ENCODE measurements at places on chromosomes 5 and 9.

GRCh38 chr9:90946982-90947381, 145.4 kb downstream of the SYK start:
- no peak for DNase-seq

DNA sequence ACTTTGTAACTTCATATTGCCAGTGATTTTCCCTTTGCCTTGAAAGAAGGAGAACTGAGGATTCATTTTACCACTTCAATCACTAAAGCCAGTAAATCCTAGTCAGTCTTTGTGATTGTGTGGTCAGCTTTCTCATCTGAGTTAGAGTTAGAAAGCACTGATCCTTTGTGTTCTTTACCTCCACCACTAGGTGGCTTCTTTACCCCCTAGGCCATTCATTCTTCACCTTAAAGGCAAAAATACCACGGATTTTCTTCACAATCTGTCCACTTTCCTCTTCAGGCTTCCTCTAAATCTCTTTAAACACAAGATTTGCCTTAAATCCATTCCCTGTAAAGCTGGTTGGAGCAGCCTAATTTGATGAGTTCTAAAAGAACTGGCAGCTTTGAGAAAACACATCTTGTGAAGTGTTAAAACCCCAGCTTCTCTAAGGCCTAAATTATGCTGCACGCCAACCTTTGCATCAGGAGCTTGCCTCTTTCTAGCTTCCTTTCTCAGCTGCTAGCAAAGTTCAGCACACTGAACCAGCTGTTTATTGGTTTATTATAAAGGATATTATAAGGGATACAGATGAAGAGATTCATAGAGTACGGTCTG, 20.4 kb downstream of the BDP1 start:
- no peak for DNase-seq

DNA sequence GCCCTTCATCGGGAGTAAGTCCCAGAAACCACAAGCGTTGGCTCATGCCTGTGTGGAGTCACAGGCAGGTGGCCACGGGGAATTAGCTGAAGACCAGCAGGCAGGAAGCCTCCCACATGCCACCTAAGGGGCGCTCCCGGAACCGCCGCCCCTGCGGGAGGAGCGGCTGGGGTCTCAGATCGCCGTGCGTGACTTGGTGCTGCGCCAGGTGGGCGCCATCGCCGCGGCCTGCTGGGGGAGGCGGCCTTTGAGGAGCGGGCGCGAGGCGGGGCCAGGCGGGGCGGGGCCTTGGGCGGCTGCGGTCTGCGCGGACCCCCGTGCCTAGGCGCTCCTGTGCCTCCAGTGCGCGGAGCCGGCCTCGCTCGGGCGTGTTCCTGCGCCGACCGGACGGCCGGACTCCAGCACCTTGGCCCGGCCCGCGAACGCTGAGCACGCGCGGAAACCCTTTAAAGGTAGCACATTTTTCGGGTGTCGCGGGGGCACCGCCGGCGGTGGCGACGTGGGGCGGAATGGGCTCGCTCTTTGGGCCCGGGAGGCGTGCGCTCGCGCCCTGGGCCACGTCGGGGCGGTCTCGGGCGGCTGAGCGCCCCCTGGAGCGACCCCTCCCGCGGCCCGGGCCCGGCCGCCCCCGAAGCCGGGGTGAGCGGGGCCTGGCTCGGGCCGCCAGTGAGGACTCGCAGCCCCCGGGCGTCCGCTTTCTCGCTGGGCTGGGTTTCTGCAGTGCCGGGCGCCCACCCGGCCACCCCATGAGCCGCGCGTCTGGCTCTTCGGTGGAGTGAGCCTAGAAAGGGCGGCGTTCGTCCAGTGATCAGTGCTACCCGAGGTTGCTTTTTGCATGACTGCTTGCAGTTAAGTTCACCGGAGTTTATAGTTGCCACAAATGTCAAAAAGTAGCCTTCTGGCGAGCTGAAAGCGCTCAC, 24.5 kb downstream of the LECT2 start:
- DNase-seq: no peak

DNA sequence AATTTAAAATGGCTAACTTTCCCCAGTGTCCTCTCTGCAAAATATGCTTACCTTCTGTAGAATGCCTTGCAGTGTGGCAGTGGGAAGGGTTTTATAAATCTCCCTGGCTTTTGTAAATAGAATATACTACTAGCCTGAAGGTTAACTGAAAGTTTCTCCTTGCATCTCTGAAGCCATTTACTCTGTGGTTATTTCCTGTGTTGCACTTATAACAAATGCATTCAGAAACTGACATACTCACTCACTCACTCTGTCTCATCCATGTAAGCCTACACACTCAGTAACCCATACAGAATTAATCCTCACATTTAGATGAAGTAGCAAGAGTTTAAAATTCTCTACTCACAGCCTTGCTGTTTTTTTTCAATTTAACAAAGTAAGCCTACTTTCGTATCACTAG, 87.1 kb upstream of the SH3GL2 start:
- DNase-seq: no peak

- peak; percentile 89 for DNase-seq
Measured at GRCh38 chr9:128127568-128127989, at the start of gene PTGES2. TSS of gene PTGES2 (minus strand) at chr9:128127729. CDS start at chr9:128127717, 12 bp downstream.

GRCh38 chr9:123089040-123089439, 55.6 kb downstream of the GPR21 start:
- DNase-seq: no peak

DNA sequence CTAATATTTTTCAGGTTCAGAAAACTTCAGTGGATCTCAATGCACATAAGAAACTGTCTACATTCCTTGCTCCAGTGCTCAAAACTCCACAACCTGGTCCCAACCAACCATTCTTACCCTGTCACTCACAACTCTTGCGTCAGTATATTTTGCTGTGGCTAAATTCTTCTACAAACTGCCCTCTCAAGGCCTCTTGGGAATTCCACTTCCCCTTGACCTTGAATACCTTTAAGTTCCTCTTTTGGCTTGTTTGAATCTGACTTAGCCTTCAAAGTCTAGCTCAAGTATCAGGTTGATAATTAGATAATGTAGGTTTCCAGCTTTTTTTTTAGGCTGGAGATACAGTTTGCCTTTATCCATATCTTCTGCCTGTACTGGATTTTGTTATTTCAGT, 128.3 kb downstream of the SLF1 start:
- no peak for DNase-seq

- DNase-seq: no peak
Measured at GRCh38 chr5:114201332-114201731, 160.5 kb upstream of the KCNN2 start.

DNA sequence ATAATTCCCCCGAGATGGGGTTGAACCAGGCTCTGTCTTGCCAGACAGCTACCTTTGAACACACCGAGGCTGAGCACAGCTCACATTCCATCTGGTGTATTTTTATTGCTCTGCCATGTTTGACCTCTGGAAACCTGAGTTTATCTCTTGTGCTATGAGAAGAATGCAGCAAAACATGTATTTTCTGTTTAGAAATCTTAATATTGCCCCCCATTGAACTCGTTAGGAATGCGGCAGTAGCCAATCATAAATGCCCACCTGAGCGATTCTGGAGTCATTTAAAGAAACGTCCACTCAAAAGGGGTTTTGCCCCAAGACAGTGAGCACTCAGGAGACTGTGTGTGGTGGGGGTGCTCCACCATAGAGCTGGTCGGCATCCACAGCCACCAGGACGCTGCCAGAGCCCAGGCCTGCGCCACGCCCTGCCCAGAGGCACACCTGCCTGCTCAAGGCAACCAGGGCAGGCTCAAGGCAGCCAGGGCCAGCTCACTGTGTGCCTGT, 26.9 kb downstream of the FGD3 start:
- DNase-seq: no peak

GRCh38 chr9:128841694-128842492, 12.3 kb upstream of the SPOUT1 start:
- no peak for DNase-seq

All from colonic mucosa (tissue), 4 donors.